ENCODE measurements at places on chromosomes 13 and 19. TPM values are rescaled to one million over a fixed set of nuclear protein-coding genes. Genes with fewer than 3 reads are reported as not detected.

Gene CADM4
- total RNA-seq, result 0.65 TPM

Gene MBNL2
- 84.7 TPM for total RNA-seq

Gene LRRC4B
- under 0.01 TPM for total RNA-seq

Gene HCST
- not detected for total RNA-seq

Gene KL
- under 0.01 TPM for total RNA-seq

Gene ZIK1
- total RNA-seq, result 13.8 TPM

Gene MYCBP2
- 119 TPM for total RNA-seq

Gene NXNL1
- total RNA-seq, result not detected

Gene NAXD
- 19.9 TPM for total RNA-seq

Gene LGALS7
- total RNA-seq, result not detected

Gene CYP2S1
- total RNA-seq, result not detected

Gene CFD
- 41.1 TPM for total RNA-seq

Gene POLD1
- total RNA-seq, result 12.3 TPM

Gene SPRED3
- total RNA-seq, result 1.5 TPM

Gene RGL3
- total RNA-seq, result 1.6 TPM

Gene PEX11G
- total RNA-seq, result 3.9 TPM

Gene PSG11
- total RNA-seq, result not detected

Gene ATP4B
- total RNA-seq, result not detected

Gene TEAD2
- total RNA-seq, result 36.8 TPM

Gene F10
- 10.6 TPM for total RNA-seq

Gene LHB
- total RNA-seq, result 0.49 TPM

Gene ARHGEF18
- total RNA-seq, result 45.8 TPM

Gene EPSTI1
- 17.1 TPM for total RNA-seq

Gene ZNF135
- 8.0 TPM for total RNA-seq

Gene ZNF154
- 6.0 TPM for total RNA-seq
